Endodermal cell (in vitro differentiated cells): ENCODE measurements at places on chromosomes 6 and 20. TPM values are rescaled to one million over a fixed set of nuclear protein-coding genes. Genes with fewer than 3 reads are reported as not detected.

Gene PPIL4
- total RNA-seq = 41.3 to 47.2 TPM (median 41.7 TPM) in 3 replicates

Gene OPN5
- not detected in 3 replicates for total RNA-seq

- no peak for DNase-seq
Measured at GRCh38 chr20:34530342-34530741, 14.1 kb downstream of the DYNLRB1 start.

DNA sequence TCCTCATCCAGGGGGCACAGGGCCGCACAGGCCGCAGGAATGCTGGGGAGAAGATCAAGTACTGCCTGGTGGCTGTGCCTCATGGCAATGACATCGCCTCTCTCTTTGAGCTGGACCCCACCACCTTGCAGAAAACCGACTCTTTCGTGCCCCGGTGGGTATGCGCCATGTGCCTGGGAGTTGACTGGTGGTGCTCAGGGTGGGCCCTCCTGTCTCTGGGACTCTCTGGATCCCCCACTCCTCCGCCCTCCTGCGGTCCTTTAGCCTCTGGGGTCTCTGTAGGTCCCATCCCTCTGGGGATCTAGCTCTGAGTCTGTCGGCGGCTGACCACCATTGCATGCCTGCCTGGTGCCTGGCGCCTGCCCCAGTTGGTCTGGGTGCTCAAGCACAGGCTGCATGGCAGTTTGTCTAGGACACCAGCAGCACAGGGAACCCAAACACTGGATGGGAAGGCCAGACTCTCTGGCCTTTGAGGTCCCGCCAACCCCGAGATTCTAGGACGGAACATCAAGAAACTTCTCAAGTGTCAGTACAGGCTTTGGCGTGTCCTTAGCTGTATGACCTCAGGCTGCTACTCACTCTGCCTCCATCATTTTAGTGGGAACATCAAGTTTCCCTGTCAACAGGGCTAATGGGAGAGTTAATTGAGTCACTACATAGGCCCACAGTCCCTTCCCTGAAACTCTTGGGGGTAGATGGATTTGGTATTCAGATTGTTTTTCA lies 42.8 kb downstream of the ITPR3 start:
- no peak for DNase-seq

- peak; percentile 74 for DNase-seq
Measured at GRCh38 chr6:72619883-72620696, 1.8 kb upstream of the KCNQ5 start.
